ENCODE measurements at places on chromosomes 6 and 20.

DNA sequence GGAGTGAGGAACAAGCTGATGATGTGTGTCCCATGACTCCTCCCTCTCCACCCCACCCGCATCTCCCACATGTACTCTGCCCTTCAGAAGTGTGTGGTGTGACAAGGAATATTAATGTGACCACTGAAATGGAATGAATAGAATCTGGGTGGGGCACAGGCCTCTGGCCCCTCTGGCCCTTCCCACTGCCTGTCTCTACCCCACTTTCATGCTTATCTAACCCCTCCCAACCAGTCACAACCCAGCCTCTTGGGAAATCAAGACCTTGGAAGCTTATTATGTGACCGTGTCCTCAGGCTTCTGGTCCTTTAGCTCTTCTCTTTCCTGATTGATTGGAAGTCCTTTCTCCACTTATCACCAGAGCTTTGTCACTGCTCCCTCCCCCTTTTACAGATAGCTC is 312.2 kb upstream of the SOX4 start:
- no peak overlapping the region for H3K4me3 ChIP-seq
- no peak for DNase-seq
- H3K27me3 ChIP-seq = no peaks in the 10 kb centered on the region
- H3K27ac ChIP-seq = no peak overlapping the region

DNA sequence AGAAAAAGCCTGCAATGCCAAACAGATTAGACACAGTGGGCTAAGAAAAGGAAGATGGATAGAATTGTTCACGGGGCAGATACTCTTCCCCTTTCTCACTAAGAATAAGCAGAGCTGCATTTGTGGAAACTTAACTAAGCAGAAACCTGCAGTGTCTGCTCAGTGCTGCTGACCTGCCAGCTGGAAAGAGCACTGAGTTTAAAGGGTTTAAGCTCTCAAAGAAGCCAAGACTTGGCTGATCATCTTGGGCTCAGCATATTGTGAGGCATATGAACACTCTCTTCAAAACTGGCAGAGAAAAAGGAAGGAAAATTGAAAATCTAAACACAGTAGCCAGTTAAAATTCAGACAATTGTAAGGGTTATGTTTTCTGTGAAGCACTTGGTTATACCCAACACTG is 711.1 kb upstream of the EPHA7 start:
- no peaks in the 10 kb centered on the region for H3K27me3 ChIP-seq
- no peak overlapping the region for H3K4me3 ChIP-seq
- H3K4me1 ChIP-seq = no peaks in the 10 kb centered on the region

GRCh38 chr6:154367839-154368695 is 11.5 kb upstream of the IPCEF1 start:
- DNase-seq = no peak
- H3K4me3 ChIP-seq = no peak overlapping the region
- no peaks in the 10 kb centered on the region for H3K27me3 ChIP-seq
- no peaks in the 10 kb centered on the region for H3K4me1 ChIP-seq
- H3K27ac ChIP-seq = no peak overlapping the region

DNA sequence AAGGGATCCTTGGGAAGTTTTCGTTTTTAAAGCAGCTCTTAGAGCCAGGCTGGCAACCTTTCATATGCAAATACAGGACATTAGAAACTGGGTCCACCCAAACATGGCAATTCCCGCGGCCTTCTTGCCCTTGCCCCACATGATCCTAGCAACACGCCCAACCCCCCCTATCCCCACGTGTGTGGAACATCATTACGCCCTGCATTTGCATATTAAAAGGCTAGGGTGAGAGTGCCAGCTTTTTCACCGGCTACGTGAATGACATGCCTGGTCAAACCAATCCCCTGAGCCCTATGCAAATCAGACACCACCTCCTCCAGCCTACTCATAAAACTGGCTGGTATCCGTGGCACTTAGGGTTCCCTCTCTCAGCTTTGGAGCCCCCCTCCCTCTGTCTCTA is 88.1 kb downstream of the TNFRSF21 start:
- H3K36me3 ChIP-seq = no peaks in the 10 kb centered on the region
- DNase-seq = no peak
- no peak overlapping the region for H3K27ac ChIP-seq
- no peaks in the 10 kb centered on the region for H3K27me3 ChIP-seq
- H3K4me3 ChIP-seq = no peak overlapping the region

GRCh38 chr6:13146442-13146841 is 181.9 kb downstream of the TBC1D7 start:
- H3K4me3 ChIP-seq = no peak overlapping the region
- no peaks in the 10 kb centered on the region for H3K27me3 ChIP-seq
- no peak for DNase-seq
- H3K4me1 ChIP-seq = no peaks in the 10 kb centered on the region
- no peaks in the 10 kb centered on the region for H3K36me3 ChIP-seq
- no peak overlapping the region for H3K27ac ChIP-seq

DNA sequence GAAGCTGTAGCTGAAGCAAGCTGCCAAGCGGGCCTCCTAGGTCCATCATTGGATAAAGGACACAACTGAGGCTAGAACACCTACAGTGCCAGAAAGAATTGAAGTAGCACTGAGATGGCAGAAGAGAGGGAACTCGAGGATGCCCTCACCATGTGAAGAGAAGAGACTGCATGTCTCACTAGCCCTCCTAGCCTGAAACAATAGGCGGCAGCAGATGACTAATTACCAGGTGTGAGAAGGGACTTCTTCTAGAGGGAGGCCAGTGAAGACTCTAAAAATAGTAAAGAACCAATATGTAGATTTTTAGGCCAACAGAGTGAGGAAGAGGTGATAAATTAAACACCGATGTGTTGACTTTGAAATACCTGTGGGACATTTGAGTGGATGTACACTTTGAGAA is 50.3 kb downstream of the LGSN start:
- peak; percentile 59 for DNase-seq
- no peak overlapping the region for H3K4me3 ChIP-seq
- no peak overlapping the region for H3K27ac ChIP-seq
- no peaks in the 10 kb centered on the region for H3K36me3 ChIP-seq
- H3K4me1 ChIP-seq = peaks cover 25% of the 10 kb centered on the region

DNA sequence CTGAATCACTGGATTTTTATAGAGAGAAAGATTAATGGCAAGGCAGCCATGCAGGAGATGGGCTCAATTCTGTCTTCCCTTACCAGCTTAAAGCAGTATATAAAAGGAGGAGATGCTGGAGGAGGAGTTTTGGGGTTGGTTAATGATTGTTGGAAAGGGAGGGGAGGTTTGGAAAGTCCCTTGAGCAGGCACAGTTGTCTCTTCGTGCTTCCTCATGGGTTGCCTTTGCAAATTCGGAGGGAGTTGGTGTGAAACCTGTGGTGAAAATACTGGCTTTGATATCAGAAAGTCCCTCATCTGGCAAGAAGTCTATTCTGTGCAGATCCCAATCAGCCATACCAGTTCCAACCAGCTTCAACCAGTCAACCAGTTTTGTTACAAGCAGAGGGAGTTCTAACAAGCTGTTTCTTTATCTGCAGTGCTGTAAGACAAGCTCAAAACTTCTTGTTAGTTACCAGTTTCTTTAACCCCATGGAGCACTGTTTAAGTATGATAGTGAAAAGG is 107.0 kb downstream of the HIVEP1 start:
- H3K27ac ChIP-seq = peak overlapping the region; percentile 90
- peak; percentile 94 for DNase-seq
- peaks cover 9% of the 10 kb centered on the region for H3K36me3 ChIP-seq
- H3K4me3 ChIP-seq = no peak overlapping the region
- peaks cover 25% of the 10 kb centered on the region for H3K4me1 ChIP-seq

DNA sequence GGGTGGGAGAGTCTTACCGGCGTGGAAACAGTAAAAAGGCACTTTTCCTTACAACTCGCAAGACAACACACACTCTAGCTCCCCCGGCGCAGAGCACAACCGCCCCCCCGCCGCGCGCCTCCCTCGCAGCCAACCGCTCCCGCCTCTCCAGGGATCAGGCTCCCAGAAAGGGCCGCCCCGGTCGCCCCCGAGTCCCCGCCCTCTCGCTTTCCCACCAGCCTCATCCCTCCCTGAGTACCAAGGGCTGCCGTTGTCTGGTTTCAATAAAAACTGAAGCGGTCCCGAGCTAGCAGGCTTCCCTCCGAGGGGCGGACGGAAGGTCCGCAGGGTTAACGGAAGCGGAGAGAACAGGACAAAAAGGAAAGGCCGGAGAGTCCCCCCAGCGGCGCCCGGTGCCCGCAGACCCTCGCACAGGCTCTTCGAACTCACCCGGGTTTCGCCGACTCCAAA is 804 bp downstream of the ELOVL5 start:
- peak overlapping the region; percentile 84 for H3K27ac ChIP-seq
- no peaks in the 10 kb centered on the region for H3K27me3 ChIP-seq
- no peaks in the 10 kb centered on the region for H3K36me3 ChIP-seq
- H3K4me1 ChIP-seq = peaks cover 15% of the 10 kb centered on the region
- peak overlapping the region; percentile 88 for H3K4me3 ChIP-seq

DNA sequence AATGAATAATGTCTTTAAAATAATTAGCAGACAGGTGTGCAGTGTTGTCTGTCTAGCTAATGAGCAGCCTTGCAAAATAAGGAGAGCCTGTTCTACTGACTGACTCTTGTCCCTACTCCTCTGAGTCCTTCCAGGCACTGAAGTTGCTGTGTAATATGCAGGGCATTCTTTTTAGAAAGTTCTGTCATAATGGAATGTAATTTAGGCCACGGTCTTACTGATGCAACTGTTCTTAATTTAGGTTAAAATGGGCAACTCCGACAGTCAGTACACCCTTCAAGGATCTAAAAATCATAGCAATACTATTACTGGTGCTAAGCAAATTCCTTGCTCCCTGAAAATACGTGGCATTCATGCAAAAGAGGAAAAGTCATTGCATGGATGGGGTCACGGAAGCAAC is 133.9 kb downstream of the TIAM2 start:
- H3K27ac ChIP-seq = no peak overlapping the region
- DNase-seq = no peak
- H3K4me1 ChIP-seq = no peaks in the 10 kb centered on the region

DNA sequence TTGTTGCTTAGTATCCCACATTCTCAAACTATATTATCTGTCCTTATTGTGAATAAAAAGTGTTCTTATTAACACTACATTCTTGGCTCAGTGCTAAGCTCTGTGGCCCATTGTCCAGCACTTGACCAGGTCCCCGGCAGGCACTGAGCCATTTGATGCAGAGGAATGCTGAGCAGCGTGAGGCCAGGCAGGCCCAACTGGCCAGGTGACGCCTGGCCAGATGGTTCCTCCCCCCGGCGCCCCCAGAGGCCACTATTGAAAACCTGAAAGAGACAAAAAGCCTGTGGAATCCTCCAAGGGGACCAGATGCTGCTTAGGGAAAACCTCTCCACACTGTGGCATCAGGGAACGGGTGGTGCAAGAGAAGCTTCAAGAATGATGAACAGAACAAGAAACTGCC is 597.5 kb upstream of the JAG1 start:
- H3K4me1 ChIP-seq = no peaks in the 10 kb centered on the region
- no peaks in the 10 kb centered on the region for H3K36me3 ChIP-seq
- H3K4me3 ChIP-seq = no peak overlapping the region
- H3K27me3 ChIP-seq = no peaks in the 10 kb centered on the region

Measured in MM.1S (cell line).